Upper lobe of left lung (tissue), 6 donors: ENCODE measurements at places on chromosomes 5 and 9.

GRCh38 chr5:132473019-132473531, 17.5 kb downstream of the IRF1 start:
- no peaks in the 10 kb centered on the region for H3K27me3 ChIP-seq
- H3K27ac ChIP-seq = peak overlapping the region; percentile 67
- peaks cover 27% of the 10 kb centered on the region for H3K4me1 ChIP-seq

- H3K36me3 ChIP-seq = no peaks in the 10 kb centered on the region
- no peaks in the 10 kb centered on the region for H3K27me3 ChIP-seq
- peak; percentile 74 for DNase-seq
- no peak overlapping the region for H3K4me3 ChIP-seq
These were observed 37.1 kb upstream of the FAM169A start for GRCh38 chr5:74903165-74903787.

DNA sequence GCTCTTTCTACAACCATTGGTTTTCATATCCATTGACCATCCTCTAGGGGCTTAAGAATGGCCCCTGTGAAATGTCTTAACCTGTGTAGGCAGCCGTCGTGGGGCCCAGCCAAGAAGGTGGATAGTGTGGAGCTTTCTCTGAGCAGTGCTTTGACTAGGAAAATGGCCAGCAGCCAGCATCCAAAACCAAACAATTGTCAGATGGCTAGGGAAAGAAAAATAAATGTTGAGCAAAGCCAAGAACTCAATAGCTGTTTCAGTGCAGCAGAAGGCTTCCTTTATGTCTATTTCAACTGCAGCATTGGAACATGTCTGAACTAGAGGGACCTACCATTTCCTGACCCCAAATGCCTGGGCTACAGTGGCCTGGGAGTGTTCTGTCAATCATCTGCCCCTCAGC, 374.9 kb downstream of the TLE4 start:
- H3K36me3 ChIP-seq = no peaks in the 10 kb centered on the region
- H3K4me1 ChIP-seq = no peaks in the 10 kb centered on the region
- H3K27me3 ChIP-seq = no peaks in the 10 kb centered on the region
- no peak overlapping the region for H3K4me3 ChIP-seq
- no peak overlapping the region for H3K27ac ChIP-seq

GRCh38 chr5:175691761-175692160, 33.9 kb downstream of the HRH2 start:
- H3K4me3 ChIP-seq = no peak overlapping the region
- no peaks in the 10 kb centered on the region for H3K27me3 ChIP-seq
- no peak for DNase-seq
- no peak overlapping the region for H3K27ac ChIP-seq

DNA sequence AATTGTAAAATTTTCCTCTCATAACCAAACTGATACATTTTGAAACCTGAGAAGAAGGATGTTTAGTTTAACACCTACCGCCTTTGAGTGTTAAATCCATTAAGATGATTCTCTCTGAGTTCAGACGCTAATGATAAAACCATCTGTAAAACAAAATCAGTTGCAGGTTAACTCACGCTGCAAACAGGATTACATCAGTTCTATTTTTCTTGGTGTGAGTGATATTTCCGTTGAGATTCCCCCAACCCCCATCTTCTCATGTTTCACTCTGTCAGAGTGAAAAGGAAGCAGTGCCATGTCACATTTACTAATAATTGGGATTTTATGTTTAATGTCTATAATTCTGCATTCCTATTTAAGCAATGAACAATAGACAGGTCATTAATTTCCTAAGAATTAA, 146.5 kb downstream of the FANCC start:
- H3K4me1 ChIP-seq = no peaks in the 10 kb centered on the region
- H3K4me3 ChIP-seq = no peak overlapping the region
- H3K36me3 ChIP-seq = no peaks in the 10 kb centered on the region
- H3K27ac ChIP-seq = no peak overlapping the region

DNA sequence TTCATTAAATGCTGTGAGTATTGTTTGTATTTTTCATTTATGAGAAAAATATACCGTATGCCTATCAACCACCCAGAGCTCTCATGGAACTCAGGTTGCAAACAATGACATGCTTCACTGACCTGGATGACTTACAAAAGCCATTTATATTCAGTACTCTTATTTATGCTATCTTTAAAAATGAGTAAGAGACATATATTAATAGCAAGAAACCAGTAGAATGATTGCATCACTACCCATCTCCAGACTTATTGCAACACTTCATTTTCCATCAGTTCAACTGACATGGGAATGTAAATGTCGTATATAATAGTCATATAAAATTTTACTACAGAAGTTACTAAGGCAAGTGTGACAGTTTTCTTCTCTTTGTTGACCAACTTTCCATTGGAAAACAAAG, 69.1 kb downstream of the OTP start:
- no peaks in the 10 kb centered on the region for H3K27me3 ChIP-seq
- no peak for DNase-seq
- no peaks in the 10 kb centered on the region for H3K36me3 ChIP-seq
- no peak overlapping the region for H3K4me3 ChIP-seq

DNA sequence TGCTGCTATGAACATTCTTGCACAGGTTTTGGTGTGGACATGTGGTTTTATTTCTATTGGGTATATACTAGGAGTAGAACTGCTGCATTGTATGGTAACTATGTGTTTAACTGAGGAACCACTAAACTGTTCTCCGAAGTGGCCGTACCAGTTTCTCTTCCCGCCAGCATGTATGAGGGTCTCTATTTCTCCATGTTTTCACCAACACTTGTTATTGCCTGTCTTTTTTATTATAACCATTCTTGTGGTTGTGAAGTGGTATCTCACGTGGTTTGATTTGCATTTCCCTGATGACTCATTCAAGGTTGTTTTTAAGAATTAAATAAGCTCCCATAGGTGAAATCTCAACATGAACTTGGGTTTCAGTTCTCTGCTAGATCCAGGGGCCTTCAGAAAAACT, 19.4 kb downstream of the PDE8B start:
- H3K4me1 ChIP-seq = peaks cover 4% of the 10 kb centered on the region
- H3K27me3 ChIP-seq = no peaks in the 10 kb centered on the region
- no peak for DNase-seq
- H3K27ac ChIP-seq = no peak overlapping the region
- no peaks in the 10 kb centered on the region for H3K36me3 ChIP-seq
